Stimulated activated CD4-positive, alpha-beta T cell treated with anti-CD3 and anti-CD28 coated beads, TNF-alpha, amount 100 ng/mL, for 4 hours (primary cell): ENCODE measurements at places on chromosomes 2 and 18.

GRCh38 chr18:31875301-31875700 is 67.6 kb downstream of the TRAPPC8 start:
- no peak for DNase-seq

DNA sequence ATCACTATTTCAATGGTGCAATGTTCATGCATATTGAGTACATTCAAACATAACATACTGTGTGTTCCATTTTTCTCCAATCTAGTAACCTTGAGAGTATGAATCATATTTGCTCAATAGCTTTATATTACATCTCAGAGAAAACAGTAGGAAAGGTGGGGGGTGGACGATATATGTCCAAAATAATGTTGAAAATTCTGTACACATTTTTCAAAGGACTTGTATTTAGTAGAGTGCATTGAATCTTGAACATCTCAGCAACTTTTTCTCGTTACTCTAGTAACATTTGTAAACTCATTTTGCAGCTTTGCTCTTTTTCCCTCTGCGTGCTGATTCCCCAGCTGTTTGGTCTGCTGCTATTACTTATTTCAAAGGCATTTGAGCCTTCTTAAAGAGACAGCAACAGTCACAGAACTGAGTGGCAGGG is 1487.0 kb downstream of the LRP1B start:
- DNase-seq = no peak

DNA sequence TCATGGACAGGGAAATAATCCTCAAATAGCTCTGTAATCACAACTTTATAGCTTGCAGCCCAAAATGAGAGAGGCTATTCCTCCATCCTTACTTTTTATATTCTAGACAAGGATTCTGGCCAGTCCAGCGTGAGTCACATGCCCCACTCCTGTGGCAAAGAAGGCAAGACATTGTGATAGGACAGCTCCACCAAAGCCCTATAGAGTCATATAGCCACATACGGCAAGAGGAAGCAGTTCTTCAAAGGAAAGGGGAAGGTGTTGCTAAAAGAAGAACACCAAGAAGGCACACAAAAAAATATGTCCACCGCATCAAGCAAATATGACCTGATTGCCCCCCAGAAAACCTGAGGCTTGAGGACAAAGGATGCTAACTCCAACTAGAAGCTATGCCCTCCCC is 3.4 kb upstream of the GFPT1 start:
- no peak for DNase-seq

- no peak for DNase-seq
These were observed 73.5 kb downstream of the FIGN start for GRCh38 chr2:163662141-163662780.

DNA sequence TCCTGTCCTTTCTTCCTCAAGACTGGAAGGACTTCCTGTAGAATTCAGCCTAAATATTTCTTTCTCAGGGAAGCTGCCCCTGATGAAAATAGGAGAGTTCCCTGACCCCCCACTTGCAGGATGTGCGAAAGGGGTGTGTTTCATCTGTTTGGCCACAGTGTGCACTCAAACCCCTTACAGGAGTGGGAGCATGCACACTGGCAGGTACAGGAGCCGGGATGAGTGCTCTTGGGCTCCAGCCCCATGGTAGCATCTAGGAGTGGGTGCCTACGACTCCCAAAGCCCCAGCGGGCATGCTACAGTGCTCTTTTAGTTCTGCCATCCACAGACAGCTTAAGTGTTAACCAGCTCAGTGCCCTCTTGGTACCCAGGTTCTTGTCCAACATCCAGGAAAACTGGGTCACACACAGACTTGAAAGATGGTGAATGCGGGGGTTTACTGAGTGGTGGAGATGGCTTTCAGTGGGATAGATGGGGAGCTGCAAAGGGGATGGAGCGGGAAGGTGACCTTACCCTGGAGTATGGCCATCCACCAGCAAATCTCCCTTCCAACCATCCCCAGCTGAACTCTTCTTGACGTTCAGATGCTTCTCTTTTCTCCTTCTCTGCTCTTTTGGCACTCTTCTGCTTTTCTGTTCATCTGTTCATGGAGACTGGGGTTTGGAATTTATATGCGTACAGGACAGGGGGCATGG is 295.0 kb upstream of the NCKAP5 start:
- DNase-seq = no peak

GRCh38 chr2:129050101-129050500 is 731.4 kb upstream of the HS6ST1 start:
- DNase-seq = no peak

DNA sequence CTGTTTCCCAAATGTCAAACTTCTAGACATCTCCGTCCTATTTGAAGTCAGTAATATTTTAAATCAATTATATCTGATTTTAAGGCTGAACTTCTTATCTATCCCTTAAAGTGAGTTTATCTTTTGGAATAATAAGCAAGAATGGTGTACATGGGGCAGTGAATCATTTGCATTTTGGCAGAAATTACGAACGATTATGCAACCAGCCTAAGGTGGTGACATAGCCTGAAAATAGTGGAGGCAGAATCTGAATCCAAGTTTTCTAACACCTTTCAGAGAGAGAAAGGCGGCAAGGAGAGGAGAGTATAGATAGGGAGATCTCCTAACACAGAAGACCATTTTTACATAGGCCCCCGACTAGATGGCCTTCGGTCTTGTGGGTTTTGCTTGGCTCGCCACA is 10.7 kb downstream of the ZBTB14 start:
- DNase-seq = no peak

DNA sequence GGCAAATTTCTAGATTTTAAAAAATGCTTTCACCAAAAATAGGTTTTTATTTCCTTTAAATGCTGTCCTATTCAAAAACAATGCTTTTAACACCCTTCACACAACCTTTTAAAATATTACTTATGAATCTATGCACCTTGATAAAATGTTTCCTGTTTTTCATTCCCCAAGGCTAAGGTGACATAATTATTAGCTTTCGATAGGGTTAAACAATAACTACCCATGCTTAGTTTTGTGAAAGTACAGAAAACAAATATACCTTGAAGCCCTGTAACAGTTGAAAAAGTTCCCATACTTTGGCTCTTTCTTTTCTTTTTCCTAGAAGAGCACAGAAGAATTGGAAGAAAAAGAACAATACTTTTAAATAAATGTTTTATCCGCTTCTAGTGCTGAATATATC is 54.9 kb upstream of the ITPRID2 start:
- no peak for DNase-seq

DNA sequence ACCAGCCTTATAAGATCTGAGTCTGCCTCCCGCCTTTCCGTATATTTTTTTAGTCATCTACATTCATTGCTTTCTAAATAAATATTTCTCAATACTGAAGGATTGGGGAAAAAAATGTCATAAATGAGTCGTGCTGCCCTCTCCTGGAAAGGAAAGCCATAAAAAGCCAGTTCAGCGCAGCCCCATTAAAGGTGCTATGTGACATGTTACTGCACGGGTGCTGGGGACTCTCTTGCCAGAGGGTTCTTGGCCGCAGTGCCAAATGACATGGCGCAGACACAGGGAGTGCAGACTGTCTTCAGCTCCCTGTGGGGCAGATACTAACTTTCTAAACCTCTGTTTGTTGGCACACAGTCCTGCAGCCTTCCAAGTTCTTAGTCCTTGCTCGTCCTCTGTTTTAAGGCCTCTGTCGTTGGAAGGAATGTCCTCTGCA is 53.7 kb upstream of the MAP3K20 start:
- DNase-seq = no peak

DNA sequence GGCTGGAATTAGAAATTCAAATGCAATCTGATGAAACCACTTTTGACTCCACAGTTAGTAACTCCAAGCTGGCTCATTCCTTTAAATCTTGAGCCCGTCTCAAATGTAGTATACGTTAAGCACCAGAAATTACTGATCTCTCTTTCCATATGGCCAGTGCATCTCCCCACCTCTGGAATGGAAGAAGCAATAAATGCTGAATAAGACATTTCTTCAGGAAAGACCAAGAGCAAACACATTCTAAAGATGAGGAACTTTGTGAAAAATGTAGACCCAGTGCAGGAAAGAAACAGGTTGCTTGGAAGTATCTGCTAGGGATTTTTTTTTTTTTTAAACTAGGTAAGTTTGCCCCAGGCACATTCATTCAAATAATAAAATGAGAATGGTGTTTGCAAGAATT is 143.1 kb upstream of the FBXO11 start:
- DNase-seq = no peak

- DNase-seq = no peak
These were observed 175.6 kb downstream of the SUCLG1 start for GRCh38 chr2:84283506-84283905.

DNA sequence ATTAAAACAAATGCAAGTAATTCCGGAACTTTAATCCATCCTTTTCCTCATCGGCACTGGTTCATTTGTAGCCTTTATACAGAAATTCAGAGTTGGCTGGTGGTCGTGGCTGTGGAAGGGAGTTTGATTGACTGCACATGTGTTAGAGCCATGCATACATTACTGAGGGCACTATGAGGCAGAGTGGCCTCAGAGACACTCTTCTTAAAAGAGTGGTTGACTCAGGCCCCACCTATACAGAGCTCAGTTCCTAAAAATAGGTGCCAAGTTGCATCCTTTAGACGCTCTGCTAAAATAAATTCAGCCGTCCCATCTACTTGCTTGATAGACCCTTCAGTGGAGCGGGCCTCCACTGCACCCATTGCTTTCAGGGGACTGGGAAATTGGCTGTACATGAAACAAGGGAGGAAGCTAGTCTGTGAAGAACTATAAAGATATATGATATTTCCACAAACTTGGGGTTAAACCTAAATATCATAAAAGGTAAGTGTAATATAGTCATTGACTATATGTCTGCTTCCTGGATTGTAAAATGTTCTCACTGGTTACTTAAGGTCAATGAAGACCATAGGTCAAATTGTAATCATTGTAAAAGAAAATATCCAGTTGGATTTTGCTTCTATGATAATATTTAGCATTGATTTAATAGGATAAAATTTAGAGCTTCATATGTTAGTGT is 298.9 kb downstream of the XIRP2 start:
- DNase-seq = no peak

GRCh38 chr2:51960841-51961335 is 929.0 kb upstream of the NRXN1 start:
- no peak for DNase-seq

DNA sequence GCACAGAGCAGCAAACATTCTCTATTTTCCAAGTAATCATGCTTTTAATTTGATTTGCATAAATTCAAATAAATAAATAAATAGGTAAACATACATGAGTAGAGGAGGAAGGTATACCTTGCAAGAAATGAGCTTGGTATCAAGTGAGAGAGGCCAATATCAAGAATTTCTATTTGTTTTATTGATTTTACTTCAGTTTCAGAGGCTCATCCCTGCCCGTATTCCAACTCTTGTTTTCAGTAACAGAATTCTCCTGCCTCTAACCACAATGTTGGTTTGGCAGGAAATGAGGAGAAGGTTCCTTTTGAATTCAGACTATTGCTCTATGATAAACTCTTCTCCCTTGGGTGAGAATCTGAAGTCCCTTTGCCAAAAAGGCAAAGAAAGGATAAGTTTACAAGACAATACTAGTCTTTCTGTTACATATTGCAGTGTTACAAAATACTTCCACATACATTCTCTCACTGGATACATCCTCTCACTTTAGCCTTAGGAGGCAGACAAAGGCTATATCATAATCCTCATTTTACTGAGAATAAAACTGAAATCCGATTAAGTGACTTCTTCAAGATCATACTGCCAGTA is 68.3 kb upstream of the ZNF397 start:
- no peak for DNase-seq

GRCh38 chr2:10912796-10913455 is 1.2 kb downstream of the KCNF1 start:
- no peak for DNase-seq

DNA sequence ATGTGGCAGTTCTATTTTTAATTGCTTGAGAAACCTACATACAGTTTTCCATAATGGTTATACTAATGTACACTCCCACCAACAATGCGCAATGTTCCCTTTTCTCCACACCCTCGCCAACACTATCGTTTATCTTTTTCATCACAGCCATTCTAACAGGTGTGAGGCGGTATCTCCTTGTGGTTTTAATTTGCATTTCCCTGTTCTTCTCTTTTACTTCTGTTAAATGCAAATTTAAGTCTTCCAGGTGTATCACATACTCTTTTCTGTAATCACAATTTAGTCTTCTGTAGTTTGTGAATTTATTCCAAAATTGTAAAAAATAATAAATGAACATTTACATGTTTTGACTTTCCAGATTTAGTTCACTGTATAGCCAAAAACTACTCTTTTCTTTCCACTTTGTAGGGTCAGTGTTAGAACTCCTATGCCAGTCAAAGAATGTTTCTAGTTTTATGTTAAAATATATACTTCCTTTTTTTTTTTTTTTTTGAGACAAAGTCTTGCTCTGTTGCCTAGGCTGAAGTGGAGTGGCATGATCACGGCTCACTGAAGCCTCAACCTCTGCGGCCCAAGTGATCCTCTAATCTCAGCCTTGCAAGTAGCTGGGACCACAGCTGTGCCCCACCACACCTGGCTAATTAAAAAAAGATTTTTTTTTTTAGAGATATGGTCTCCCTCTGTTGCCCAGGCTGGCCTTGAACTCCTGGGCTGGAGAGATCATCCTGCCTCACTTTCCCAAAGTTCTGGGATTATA is 15.4 kb upstream of the ACYP2 start:
- DNase-seq = no peak

- DNase-seq = no peak
These were observed 47.3 kb downstream of the ARHGEF4 start for GRCh38 chr2:130884013-130884412.

GRCh38 chr2:48530033-48530811 is at the start of gene STON1:
Gene STON1, plus strand, starts transcription at chr2:48530154. Its CDS starts 50,480 bp downstream, at chr2:48580634.
- no peak for DNase-seq

DNA sequence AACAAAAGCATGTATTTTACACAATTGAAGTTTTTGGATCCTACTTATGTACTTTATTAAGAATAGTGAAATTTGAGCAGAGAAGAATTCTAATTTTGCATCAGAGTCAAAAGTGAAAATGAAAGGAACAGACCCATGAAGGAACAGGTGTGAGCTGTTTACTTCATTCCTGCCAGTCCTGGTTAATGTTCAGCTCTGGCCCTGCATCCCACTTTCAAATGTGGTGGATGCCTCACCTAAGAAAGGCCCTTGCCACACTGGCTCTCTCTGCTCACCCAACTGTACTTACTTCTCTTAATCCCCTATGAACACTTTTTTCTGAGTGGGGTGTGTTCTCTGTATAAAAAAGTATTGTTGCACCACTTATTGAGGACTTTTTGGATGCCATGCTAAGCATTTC is 22.2 kb downstream of the FAM110C start:
- no peak for DNase-seq

GRCh38 chr18:76973520-76974266 is 151.3 kb downstream of the ZNF236 start:
- no peak for DNase-seq

DNA sequence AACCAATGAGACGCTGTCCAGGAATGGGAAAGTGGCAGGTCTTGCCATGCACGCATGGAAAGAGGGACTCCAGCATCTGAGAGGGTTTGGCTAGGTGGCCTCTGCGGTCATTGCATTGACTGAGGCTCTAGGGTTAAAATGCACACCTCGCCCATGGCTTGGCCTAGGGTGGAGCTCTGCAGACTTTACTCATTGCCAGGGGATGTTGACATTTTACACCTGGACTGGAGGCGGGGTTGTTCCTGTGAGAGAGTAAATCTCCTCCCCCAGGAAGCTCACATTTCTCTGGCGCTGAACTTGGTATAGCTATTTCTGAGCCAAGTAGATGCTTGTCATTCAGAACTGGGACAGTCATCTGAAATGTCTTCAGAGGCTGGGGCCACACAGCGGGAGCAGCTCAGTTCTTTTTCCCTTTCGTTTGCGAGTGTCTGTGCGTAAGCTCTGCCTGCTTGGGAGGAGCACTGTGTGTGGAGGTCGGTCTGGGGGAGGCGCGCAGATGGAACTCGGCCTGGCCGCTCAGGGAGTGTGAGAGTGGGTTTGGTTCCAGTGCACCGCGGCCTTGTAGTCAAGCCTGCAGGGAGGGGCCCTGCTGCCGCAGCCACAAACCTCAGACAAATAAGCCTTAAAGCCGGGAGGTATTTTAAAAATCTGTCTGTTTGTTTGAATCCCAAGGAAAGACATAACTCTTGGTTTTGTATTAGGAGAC is 76.5 kb downstream of the LPIN1 start:
- DNase-seq = no peak
